ENCODE measurements at places on chromosomes 4 and X.

DNA sequence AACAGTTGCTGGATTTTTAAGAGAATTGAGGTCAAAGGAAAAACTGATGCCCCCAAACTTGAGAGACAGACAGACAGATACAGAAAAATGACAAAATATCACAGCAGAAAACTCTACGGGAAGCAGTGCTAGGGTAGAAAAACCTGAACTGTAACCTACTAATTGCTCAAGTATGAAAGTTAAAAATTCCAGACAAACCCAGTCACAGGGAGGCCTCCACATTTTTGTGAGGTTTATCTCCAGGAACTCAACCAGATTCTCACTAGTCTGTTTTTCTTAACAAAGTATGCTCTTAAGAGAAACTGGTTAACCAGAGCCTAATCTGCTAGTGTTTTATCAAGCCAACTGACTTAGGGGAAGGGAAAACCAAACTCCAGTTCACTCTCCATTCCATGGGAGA lies 19.9 kb upstream of the PPP3CA start:
- DNase-seq: no peak

DNA sequence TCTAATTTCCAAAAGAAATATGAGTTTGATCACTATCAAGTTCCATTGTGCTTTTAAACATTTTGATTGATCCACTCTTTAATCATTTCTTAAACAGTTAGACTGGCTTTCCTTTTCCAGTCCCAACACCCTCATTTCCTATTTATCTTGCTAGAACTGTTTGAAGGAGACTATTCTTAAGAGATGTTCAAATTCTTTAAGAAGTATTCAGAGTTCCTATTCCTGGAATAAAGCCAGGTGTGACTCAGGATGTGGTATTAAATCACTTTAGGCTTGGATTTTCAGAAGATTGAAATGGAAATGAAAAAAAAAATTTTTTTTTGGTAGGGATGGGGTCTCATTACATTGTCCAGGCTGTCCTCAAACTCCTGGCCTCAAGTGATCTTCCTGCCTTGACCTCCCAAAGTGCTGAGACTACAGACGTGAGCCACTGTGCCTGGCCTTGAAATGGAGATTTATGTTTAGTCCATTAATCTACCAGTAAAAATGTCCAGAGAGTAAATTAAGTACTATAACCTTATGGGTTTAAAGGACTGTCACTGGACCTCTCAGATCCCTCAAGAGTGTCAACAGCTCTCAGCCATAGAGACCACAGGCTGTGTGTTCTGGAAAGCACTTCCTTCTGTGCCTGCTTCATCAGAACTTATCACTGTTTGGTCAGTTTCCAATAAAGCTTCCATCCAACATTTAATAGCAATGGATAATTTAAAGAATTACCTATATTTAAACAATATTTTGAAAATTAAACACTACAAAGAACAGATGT lies 90.7 kb downstream of the CDS1 start:
- DNase-seq: no peak

DNA sequence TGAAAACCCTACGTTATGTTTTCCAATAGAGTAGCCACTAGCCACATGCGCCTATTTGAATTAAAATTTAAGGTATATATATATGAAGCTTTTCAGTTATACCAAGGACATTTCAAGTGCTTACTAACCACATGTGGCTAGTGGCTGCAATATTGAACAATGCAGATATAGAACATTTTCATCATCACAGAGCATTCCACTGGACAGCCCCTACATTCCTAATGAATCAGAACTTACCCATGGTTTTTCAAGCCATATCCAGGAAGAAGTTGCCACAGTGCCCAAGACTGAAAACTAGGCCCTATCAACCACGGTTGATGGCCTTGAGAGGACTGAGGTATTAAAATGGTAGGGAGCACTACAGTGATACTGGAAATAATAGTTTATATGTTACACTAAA lies 29.7 kb downstream of the NEK1 start:
- DNase-seq: no peak

DNA sequence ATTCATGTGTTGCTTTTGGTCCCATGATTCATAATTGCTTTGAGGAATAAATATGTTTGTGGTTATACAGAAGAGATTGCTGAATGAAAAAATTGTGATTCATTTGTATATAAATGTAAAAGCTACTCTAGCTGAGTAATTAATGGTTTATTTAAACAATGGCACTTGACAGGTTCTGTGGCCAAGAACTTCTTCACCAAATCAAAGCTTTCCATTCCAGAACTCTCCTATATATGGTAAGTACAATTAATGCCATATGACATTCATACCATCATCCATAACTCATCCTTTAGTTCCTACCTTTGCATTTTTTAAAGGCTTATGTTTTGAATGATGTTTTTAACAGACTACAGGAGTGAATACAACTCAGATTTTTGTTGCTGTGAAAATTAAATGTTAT lies 105.8 kb downstream of the REPS2 start:
- no peak for DNase-seq

- no peak for DNase-seq
Observed at GRCh38 chr4:55215087-55215486, 89.7 kb upstream of the KDR start.

GRCh38 chrX:16039834-16040233 lies 83.5 kb upstream of the GRPR start:
- no peak for DNase-seq

GRCh38 chrX:145856181-145856580 lies 38.6 kb downstream of the SLITRK2 start:
- no peak for DNase-seq

- no peak for DNase-seq
Observed at GRCh38 chr4:2501034-2501594, 32.2 kb downstream of the RNF4 start.

DNA sequence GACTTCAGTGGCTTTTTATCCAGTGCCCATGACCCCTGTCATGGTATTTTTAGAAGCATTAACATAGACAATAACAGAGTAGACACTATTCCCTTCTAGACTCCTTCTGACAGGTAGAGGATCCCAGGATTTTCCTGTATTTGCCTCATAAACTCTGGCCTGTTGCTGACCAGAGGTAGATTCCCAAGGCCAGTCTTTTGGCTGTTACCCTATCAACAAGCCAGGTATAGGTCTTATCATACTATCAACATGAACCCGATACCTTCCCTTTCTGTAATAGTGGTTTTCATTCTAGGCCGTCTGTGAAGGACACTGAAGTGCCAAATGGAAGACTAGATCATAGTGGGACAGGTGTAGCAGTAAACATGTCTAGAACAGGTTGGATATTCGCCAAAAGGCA lies 76.2 kb upstream of the CHRDL1 start:
- DNase-seq: no peak

GRCh38 chr4:40669504-40669903 lies 39.8 kb upstream of the RBM47 start:
- no peak for DNase-seq

DNA sequence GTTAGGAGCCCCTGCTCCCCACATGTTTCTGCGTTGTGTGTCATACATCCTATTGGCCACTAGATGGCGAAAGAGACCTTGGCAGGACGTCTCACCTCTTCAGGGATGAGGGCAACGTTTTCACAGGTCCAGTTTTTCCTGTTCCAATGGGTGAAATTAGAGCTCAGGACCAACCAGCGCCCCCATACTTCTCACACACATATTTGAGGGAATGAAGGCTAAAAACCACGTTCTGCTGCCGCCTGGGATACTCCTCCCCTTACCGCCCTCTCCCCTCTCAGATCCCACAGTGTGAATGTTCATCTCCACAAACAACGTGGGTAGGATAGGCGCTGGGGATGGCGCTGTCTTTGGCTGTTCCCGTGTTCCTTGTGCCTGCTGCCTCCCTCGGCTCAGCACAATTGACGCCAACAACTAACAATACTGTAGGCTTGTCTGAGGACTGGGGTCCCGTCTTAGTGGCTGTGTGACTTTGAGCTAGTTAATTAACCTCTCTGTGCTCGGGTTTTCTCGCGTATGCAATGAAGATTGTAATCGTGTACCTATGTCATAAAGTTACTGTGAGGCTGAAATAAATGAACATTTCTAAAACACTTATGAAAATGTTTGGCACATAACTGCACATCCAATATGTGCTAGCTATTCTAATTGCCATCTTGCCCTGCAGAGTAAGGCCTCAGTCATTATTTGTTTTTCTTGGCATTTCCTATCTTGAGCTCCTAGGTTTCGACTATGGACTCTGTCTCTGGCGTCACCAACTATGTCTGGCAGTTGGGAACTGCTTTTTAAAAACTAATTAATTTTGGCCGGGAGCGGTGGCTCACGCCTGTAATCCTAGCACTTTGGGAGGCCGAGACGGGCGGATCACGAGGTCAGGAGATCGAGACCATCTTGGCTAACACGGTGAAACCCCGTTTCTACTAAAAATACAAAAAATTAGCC lies 181.3 kb upstream of the STK26 start:
- DNase-seq: peak; percentile 74

DNA sequence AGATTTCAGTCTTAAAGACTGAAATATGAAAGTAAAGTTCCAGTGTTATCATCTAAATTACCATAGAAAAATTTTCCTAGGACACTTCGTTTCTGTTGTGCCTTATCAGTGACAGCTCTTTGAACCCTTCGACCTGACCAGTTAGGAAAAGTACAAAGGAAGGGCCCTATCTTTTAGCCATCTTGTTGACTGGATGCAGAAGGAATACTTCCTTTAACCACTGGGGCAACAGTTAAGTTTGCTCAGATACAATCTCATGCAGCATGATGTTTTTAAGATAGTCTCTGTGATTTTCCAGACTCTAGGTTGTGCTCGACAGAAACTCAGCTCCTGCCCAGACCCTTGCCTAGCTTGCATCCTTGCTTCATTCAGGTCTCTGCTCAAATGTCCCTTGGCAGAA lies 210.5 kb upstream of the RPS6KA3 start:
- no peak for DNase-seq

DNA sequence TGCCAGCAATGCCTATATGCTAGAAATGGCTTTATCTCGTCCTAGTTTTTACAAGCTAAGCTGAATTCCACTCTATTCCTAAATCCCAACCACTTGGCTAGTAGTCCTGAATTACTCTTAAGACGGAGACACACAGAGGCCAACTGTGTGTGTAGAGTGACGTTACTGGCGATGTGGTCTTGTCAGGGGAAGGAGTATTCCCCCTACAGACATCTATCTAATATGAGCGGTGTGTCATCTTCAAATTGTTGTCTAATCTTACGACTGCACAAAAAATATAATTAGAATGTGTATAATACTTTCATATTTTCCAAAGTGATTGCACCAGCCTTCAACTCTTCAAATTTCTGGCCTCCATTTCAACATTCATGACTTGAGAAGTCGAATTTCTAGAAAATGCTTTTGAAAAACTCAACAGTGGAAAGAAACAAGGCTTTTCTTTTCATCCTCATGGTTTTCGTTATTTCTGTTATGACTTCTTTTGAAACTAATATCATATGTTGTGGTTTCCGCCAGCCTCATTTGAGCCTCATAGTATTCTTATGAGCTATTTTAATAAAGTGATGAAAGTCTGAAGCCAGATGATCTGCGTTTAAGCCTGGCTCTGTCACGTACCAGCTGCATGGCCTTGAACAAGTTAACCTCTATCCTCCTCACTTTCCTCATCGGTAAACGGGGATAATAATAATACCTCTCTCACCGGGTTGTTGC lies 132.3 kb downstream of the SOWAHB start:
- no peak for DNase-seq

DNA sequence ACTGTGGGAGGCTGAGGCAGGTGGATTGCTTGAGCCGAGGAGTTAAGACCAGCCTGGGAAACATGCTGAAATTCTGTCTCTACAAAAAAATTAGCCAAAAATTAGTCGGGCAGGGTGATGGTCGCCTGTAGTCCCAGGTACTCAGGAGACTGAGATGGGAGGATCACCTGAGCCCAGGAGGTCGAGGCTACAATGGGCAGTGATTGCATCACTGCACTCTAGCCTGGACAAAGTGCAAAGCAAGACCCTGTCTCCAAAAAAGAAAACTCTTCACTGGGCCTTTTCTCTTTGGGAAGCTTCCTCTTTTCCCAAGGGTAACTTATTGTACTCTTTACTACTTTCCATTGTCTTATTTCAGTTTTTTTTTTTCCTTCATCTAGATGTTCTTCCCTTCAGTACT lies 88.9 kb downstream of the UBE2K start:
- DNase-seq: no peak

- no peak for DNase-seq
Observed at GRCh38 chrX:43679778-43680177, 23.7 kb downstream of the MAOA start.

DNA sequence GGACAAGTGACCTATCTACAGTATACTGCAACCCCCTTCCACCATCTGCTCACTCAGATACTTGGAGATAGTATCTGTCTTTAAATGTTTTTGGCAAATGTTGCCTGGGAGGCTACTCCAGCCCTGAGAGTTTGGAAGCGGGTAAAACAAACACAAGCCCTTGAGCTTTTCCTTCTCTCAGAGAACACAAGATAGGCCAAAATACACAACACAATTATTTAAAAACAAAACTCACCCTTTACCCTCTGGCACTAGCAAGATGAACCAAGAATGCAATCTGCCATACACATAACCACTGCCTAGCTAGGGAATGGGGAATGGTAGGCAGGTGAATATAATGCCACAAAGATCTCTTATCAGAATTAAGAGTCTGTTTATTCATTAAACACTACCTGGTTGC lies 324.7 kb upstream of the FAM47C start:
- DNase-seq: no peak

DNA sequence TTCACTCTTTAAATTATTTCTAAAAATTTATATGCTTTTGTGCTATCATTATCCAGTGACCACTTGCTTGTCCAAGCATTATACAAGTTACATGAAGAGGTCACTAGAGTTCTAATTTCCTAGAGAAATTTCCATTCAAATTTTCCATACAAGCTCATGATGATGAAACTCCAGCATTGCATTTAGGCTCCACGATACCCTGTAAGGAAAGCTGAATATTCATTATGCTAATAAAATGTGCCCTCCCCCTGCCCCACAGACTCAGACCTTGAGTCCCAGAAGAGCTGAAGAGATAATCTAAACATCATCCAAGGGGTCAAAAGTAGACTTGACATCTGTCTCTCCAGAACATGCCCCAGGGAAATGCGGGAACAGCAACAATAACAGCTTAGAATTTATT lies 19.6 kb upstream of the FAM156A start:
- no peak for DNase-seq

DNA sequence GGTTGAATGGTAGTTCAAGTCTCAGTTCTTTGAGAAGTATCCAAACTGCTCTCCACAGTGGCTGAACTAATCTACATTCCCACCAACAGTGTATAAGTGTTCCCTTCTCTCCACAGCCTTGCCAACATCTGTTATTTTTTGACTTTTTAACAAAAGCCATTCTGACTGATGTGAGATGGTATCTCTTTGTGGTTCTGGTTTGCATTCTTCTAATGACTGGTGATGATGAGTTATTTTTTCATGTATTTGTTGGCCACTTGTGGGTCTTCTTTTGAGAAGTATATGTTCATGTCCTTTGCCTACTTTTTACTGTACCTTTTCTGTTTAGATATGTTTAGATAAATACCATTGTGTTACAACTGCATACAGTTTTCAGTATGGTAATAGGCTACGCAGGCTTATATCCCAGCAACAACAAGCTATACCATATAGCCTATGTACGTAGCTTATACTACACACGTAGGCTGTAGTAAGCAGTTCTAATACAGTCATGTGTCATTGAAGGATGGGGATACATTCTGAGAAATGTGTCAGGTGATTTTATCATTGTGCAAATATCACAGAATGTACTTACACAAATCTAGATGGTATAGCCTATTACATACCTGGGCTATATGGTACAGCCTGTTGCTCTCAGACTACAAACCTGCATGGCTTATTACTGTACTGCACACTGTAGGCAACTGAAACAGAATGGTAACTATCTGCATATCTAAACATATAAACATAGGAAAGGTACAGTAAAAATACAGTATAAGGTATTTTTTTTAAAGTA lies 28.1 kb downstream of the KLHL8 start:
- no peak for DNase-seq

GRCh38 chr4:28287831-28288233 lies 1427.2 kb downstream of the STIM2 start:
- DNase-seq: no peak

All from NCI-H146 (cell line).